ENCODE measurements at places on chromosomes 12 and 14. TPM values are rescaled to one million over a fixed set of nuclear protein-coding genes. Genes with fewer than 3 reads are reported as not detected.

Gene HAL
- 0.46 TPM for total RNA-seq

Gene GLIPR1L2
- 0.29 TPM for total RNA-seq

GRCh38 chr14:87380054-87380453 is 612.9 kb downstream of the GALC start:
- DNase-seq: no peak

- no peak for DNase-seq
Observed at GRCh38 chr12:128938886-128939285, 85.6 kb downstream of the GLT1D1 start.

DNA sequence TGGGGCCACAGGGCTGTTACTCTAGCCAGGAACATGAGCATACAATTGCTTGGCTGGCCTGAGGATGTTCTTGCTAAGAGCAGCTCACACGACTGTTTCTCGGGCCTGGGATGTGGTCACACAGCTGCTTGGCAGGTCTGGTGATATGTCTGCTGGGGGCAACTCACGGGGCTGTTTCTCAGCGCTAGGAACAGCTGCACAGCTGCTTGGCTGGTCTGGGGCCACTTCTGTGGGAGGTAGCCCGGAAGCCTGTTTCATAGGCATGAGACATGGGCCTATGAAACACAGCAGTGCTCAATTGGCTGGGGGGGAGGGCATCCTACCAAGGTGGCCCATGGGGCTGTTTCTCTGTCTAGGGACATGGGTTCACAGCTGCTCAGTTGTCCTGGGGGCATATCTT is 73.4 kb upstream of the DDHD1 start:
- no peak for DNase-seq

DNA sequence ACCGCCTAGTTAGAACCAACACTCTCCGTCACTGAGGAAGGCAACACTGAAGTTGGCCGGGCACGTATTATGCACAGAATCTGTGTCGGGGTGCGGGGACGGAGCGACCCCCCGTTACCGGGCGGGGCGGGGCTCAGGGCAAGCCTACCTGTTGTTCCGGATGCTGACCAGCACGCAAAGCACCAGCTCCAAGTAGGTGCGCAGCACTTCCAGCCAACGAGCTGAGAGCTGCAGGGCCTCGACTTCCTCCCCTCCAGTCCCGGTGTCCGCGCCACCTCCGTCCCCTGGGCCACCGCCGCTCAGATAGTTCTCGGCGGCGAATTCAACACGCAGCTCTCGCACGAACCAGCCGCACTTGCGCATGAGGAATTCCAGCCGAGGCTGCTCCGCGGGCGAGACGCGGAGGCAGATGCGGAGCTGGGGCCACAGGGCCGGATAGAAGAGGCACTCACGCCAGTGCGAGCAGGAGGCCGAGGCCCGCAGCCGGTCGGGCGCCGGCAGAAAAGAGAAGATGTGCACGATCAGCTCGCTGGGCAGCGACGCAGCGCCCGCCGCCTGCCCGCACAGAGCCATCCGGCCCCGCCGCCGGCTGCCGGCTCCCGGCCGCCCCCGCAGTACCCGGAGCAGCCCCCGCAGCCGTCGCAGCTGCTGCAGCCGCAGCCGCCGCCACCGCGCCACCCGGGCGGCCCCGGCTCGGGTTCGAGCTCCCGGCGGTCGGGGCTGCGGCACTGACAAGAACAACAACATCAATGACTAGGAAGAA is 636 bp downstream of the FBXO33 start:
- DNase-seq: peak; percentile 43

All from progenitor cell of endocrine pancreas (in vitro differentiated cells).